ENCODE measurements at places on chromosomes 1 and 21. TPM values are rescaled to one million over a fixed set of nuclear protein-coding genes. Genes with fewer than 3 reads are reported as not detected.
A peak's percentile ranks its signal among the peaks of the same experiment; 100 is the strongest.

OR2T11 gene
- not detected for total RNA-seq

DNA sequence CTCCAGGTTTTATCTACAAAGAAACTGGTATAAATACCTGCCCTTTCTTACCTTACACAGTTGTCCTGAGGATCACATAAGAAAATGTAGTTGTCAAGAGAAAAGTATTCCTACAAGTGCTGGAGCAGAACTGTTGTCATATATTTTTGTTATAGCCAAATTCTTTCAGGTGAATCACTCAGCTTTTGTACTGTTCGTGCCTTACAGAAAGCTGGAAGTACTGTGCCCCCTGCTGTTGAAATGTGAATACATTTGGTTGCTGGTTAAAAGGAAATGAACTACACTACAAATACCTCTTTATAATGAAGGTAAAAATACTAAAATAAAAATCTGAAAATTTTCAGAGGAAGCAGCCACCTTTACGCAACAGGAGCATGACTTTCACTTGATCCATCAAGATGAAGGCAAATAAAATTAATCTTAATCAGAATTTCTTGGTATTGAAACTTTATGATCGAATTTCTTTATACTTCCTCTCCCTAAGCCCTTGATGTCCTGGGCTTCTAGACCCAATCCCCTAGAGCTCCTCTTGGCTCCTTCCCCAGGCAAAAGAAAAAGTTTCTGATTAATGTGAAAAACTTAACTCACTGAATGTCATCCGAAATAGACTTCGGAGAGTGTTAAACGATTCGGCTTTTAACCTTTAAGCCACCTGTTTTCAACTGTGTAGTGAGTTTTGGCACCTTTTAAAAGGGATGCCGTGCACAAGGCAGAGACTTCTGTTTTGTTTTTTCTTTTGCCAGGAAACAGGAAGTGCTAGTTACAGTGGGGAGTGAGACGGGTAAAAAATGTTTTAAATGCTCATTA, 12.5 kb downstream of the CHML start:
- peak; percentile 85 for DNase-seq

TRIM63 gene
- total RNA-seq, result not detected

GRIK1 gene
- total RNA-seq, result not detected

DNA sequence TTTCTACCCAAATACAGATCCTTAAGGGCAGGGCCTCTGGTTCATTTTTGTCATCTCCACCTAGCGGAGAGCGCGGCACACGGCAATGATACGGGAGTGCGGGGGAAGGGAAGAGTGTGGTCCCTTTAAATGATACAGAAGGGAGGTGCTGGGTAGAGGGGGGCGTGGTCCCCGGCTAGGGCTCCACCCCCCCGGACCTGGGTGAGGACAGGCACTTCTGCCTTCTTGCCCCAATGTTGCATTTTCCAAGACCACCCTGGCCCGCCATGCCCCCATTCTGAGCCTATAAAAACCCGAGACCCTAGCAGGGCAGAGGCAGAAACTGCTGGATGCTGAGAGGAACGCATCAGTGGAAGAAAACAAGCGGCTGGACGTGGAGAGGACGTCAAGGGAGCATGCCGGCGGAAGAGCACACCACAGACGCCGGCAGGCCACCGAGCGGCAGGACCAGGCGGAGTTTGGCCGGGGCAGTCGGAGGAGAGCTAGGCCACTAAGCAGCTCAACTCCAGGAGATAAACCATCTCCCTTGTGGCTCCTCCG, 30.0 kb downstream of the LRRC3 start:
- peak; percentile 76 for DNase-seq

- peak; percentile 65 for DNase-seq
Measured at GRCh38 chr1:244653439-244654107, 647 bp downstream of the DESI2 start.

Data from activated CD4-positive, alpha-beta T cell treated with anti-CD3 and anti-CD28 coated beads, Interleukin-2, amount 10 ng/mL, durations not matched to agents 24 days and 14 days (primary cell).